T-helper 22 cell (primary cell): ENCODE measurements at places on chromosomes 3 and 15.

DNA sequence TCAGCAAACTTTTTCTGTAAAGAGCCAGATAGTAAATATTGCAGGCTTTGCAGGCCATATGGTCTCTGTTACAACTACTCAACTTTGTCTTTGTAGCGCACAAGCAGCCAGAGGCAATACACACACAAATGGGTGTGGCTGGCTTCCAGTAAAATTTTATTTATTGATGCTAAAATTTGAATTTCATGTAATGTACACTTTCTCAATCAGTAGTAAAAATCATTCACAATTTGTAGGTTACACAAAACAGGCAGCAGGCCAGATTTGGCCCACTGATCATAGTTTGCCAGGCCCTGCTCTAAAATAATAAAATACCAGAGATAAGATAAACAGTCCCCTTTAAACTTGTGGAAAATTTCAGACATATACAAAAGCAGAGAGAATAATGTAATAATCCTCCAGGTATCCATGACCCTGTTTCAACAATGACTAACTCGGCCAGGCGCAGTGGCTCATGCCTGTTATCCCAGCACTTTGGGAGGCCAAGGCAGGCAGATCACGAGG, 330.3 kb downstream of the SHQ1 start:
- no peak for DNase-seq

- DNase-seq: no peak
These were observed 50.3 kb downstream of the EMC4 start for GRCh38 chr15:34275154-34275553.

GRCh38 chr15:58312031-58312430, 119.8 kb upstream of the LIPC start:
- DNase-seq: no peak

DNA sequence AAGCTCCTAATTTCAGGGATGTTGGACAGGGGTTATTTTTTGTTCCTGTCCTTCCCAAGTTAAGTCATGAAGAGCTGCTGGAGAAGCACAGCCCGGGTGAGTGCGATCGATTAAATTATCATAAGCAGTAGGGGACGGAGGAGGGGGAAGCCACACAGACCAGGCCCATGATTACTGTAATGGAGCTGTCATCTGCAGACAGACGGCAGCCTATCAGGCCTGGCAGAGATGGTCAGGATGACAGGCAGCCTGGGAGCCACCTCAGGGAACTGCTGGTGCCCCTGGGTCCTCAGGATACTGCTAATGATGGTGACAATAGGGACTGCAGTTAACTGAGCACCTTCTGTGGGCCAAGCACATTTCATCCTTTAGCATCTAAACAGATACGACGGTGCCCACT, 147.7 kb downstream of the RAB11A start:
- DNase-seq: no peak

DNA sequence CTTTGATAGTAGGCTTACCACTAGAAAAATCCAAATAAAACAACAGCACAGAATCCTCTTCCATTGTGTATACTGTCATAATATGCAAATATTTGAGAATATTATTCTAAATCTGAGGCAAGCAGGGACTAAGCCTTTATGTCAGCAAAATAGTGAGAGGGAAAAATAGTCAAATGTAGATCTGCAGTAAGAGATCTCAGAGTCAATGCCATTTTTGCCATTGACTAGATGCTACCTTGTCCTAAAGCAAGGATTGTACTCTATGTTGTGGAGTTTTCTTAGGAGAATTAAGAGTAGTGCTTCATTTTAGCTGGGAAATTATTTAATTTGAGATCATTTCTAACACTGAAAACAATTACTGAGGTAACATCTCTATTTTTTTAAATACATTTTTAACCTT, 50.2 kb downstream of the IQCH start:
- DNase-seq: no peak

- DNase-seq: no peak
These were observed 5.9 kb upstream of the FHIT start for GRCh38 chr3:61257148-61257547.

DNA sequence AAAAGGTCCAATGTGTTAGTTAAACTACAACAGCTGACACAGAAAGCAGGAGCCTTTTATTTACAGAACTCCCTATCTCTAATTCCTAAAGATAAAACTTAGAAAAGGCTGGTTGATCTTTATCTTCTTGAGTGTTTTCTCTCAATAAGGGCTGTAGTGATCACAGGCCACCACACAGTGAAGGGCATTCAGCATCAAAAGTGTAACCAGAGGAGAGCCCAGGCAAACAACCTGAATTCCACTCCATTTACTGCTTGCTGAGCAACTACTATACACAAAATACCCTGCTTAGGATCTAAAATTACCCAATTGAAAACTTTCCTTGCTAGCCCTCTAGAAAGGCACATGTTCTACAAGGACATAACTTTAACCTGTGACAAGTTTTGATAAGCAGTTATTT, 122.7 kb downstream of the MEIS2 start:
- no peak for DNase-seq

DNA sequence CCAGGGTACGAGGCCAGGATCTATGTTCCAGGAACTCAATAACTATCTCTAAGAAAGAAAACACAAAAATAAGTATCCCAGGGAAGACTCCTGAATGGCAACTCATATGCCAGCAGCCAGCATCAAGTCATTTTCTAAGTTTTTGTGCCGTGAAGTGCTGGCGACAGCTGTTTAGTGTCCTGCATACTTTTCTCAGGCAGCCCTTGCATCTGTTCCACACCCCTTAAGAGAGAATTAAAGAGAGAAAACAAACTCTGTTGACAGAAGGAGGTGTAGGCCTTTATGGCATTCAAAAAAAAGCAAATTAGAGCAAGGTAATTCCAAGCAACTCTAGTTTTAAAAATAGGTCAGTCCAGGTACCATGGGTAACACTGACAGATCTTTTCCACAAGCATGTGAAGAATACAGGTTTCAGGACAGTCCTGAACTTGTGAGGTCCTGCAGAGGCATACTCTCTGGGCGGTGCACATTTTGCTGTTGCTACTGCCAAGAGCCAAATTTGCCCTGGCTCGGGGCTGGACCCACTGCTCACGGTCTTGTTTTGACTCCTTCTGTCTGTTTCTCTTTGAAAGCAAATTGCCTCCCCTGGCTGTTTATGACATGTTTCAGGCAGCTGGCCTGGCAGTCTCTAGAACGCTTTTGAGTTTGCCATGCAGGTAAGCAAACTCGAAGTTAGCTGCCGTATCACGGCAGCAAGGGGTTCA, 252.1 kb upstream of the ADAMTS9 start:
- no peak for DNase-seq

DNA sequence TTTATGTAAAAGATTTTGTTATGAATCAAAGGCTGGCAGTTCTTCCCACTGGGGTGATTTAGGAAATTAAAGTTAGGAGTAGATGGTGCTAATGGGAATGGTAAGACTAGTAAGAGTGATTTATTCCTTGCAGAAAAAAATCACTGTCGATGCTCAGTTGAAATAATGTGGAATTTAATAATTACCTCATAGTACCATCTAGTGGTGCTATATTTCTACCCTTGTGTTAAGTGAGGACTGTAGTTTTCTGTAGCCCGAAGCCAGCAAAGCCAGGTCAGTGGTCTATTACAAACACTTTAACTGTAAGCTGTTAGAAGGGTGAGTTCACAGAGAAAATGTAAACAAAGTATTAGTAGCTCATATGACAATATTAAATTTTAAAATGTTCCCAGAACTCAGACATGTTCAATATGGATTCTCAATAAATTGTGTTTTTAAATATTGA, 39.5 kb upstream of the GOLGA8J start:
- no peak for DNase-seq

GRCh38 chr3:172557515-172558220, 34.4 kb upstream of the TNFSF10 start:
- no peak for DNase-seq

DNA sequence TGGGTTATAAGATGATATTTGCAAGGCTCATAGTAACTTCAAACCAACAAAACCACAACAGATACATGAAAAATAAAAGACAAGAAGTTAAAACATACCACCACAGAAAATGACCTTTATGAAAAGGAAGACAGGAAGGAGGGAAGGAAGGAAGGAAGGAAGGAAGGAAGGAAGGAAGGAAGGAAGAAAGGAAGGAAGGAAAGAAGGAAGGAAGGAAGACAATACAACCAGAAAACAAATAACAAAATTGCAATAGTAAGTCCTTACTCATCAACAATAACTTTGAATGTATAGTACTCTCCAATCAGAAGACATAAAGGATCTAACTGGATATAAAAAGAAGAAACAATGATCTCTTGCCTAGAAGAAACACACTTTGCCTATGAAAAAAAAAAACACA, 287.4 kb upstream of the DCBLD2 start:
- DNase-seq: no peak

GRCh38 chr15:90306560-90306959, 41.1 kb downstream of the NGRN start:
- DNase-seq: no peak

DNA sequence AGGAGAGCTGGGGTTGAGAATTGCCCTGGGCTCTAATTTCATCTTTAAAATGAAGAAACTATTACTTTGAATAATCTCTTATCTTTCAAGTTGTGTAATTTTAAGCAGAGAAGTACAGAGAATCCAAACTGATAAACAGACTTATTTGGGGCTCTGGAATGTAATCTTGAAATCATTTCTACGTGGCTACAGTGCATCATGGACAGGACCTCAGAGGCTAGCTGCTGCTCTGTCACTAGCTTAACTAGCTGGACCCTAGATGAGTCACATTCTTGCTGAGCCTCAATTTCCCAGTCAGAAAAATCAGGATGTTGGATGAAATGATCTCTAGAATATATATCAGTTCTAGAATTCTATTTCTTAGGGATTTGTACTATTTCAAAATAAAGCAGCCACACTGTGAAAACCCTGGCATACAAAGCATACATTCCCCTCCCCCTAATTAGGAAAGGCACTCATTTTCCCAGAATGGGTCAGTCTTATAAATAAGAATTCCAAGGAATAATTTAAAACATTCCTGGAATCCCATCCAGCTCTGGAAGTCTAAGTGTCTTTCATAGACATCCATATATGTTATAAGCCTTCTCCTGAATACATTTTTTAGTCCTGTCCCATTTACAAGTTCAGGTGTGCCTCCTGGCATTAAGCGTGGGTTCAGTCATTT, 47.2 kb downstream of the RASGRP1 start:
- no peak for DNase-seq

GRCh38 chr3:156602424-156602823, 47.5 kb upstream of the SSR3 start:
- DNase-seq: no peak

DNA sequence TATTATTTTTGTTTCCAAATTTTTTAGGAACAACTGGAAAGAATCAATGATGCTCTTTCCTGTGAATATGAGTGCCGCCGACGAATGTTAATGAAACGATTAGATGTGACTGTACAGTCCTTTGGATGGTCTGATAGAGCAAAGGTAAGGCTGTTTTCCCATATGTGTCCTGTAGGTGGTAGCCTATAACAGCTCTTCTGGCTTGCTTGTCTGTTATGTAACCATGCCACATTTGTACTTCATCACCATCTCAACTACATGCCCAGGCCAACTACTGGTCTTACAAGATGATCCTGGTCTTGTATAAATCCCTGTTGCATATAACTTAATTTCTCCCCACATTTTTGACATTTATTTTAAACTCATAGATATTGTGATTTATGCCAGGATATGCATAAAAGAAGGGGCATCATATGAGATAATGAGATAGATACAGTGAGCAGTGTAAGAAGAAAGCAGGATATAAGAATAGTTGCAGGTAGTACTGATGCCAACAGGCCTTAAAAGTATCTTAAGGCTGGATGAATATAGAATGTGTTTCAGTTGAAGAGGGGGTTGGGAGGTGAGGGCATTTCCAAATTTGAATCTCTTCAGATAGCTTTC, 20.3 kb downstream of the FAM98B start:
- peak; percentile 7 for DNase-seq

- DNase-seq: no peak
These were observed 46.9 kb downstream of the WNT5A start for GRCh38 chr3:55440104-55440708.

GRCh38 chr3:24151594-24151993, 206.5 kb downstream of the NR1D2 start:
- DNase-seq: no peak

GRCh38 chr15:81475471-81475870, 101.5 kb upstream of the TMC3 start:
- no peak for DNase-seq

DNA sequence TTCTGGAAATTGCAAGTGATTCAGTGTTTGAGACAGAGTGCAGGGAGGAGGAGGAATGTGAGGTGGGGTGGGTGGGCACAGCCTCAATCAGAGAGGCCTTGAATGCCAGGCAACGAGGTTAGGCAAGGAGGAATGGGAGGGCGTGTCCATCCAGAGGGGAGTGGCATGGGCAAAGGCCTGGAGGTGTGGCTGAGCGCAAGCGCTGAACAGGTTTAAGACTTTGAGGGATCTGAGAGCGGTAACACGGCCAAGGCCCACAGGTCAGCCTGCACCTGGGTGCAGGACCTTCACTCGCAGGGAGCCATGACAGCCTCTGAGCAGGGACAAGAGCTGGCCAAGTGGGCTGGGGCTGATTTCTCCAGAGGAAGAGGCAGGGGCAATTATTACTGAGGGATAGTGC, 125.9 kb downstream of the TPRA1 start:
- DNase-seq: no peak

GRCh38 chr15:83107841-83108181, 366 bp downstream of the TM6SF1 start:
- no peak for DNase-seq

DNA sequence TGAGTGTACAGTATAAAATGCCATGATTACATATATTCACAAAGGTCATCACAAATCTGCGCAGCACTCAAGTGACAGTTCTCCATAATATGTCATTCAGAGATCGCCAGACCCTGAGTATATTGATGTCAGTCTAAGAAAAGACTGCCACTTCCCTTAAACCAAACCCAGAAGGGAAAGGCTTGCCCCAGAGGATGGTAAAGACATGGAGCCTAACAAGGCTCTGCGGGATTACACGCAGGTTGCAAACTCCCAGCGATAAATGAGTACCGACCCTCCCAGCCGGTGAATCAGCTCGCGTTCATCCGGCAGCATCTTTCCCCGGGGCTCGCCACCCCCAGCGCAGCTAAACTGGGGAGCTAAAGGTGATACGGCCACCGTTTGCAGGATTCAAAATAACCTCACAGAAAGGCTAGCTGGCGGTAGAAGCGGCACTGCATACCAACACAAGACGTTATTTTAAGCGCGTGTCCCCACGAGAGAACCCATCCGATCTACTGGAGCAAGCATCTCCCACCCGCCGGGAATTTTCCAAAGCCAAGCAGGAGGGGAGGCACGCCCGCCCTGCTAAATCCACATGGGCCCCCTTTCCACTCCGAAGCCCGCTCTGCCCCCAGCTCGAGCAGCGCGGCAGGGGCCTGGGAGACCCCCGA, 643 bp downstream of the MYO5A start:
- DNase-seq: peak; percentile 9

- no peak for DNase-seq
These were observed 237.7 kb upstream of the ARPP21 start for GRCh38 chr3:35401671-35402070.
